ENCODE measurements at places on chromosomes 6 and 20. TPM values are rescaled to one million over a fixed set of nuclear protein-coding genes. Genes with fewer than 3 reads are reported as not detected.

The OTOR gene
- total RNA-seq = not detected

The PROKR2 gene
- not detected for total RNA-seq

DNA sequence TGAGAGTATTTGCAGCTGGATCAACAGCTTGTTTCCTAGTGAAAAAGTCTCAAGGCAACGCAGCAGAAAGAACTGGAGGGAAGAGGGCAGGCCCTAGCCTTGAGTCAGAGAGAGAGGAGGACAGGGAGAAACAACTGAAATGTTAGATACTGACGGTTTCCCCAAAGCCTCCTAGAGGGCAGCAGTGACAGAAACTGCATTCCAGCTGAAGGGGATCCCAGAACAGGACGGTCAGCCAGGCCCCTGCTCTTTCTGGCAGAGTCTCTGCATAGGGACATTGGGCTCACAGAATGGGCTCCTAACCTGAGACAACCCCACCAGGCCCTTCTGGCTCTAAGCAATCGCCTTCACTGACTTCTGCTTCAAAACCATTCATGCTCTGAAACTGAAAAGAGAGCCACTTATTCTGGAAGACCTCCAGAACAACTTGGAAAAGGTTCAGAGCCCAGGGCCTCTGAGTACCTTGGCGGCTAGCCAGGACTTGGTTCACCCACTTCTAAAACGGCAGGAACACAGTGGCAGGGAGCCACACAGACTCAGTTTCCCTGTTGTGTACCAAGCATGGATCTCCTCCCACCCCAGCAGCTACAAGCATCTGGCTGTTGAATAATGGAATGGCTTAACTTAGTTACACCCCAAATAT is 72.9 kb downstream of the PSMB1 start:
- no peak for DNase-seq

DNA sequence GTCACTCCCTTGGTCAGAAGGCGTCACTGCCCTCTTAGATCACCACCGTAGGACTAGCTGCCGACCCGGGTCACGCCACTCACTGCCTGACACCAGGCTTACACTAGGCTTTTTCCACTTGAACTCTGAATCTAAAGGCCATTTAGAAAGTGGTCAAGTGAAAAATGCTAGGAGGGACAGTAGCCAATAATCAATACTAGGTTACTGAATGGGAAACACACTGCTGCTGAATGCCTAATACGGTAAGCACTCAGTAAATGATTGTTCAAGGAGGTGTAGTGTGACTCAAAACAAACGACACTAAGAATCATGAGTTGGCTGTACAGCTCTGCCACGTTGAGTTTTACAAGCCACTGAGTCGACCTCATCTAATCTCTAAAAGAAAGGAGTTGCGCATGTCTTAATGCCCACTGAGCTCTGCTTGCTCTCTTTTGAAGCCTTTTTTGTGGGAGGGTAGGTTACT is 760 bp upstream of the IBTK start:
- DNase-seq = peak; percentile 53

DNA sequence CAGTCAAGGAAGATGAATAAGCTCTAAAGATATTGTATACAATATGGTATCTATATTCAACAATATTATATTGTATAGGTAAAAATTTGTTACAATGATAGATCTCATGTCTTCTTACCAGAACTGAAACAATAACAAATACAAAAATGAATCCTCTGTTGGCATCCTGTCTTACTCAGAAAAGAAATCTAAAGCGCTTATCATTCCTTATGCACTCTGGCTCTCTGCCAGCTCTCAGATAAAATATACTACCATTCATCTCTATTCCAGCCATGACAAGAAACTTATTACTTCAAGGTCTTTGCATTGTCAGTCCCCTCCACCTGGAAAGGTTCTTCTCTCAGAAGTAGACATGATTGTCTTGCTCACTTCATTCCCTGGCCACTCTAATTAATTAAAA is 138.6 kb downstream of the THEMIS start:
- DNase-seq = no peak

- no peak for DNase-seq
Observed at GRCh38 chr20:19549896-19550295, 208.2 kb upstream of the RIN2 start.

Data from fibroblast of the aortic adventitia (primary cell).